ENCODE measurements at places on chromosomes 1 and 21. TPM values are rescaled to one million over a fixed set of nuclear protein-coding genes. Genes with fewer than 3 reads are reported as not detected.
A peak's percentile ranks its signal among the peaks of the same experiment; 100 is the strongest.

IFNGR2 gene
- 36.8 TPM for total RNA-seq

SLC25A34 gene
- total RNA-seq, result 0.07 TPM

CLIC6 gene
- total RNA-seq, result not detected

FMO4 gene
- 0.32 TPM for total RNA-seq

NBPF4 gene
- not detected for total RNA-seq

DNA sequence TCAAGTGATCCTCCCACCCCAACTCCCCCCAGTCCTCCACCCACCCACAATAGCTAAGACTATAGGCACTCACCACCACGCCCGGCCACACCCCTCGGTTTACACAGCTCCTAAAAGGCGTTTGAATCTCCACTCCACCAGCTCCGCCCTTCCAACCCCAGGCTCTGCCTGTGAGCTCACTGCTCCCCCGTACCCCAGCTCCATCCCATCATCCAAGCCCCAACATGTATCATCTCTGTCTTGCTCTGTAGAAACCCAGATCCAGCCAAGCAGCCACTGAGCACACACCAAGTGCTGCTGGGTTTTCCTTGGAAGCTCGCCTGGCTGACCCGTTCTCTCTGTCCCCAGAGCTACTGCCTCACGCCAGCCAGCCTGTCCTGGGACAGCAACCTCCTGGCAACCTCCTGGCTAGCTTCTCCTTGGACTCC is 12.0 kb upstream of the S100A2 start:
- DNase-seq, result no peak

DNA sequence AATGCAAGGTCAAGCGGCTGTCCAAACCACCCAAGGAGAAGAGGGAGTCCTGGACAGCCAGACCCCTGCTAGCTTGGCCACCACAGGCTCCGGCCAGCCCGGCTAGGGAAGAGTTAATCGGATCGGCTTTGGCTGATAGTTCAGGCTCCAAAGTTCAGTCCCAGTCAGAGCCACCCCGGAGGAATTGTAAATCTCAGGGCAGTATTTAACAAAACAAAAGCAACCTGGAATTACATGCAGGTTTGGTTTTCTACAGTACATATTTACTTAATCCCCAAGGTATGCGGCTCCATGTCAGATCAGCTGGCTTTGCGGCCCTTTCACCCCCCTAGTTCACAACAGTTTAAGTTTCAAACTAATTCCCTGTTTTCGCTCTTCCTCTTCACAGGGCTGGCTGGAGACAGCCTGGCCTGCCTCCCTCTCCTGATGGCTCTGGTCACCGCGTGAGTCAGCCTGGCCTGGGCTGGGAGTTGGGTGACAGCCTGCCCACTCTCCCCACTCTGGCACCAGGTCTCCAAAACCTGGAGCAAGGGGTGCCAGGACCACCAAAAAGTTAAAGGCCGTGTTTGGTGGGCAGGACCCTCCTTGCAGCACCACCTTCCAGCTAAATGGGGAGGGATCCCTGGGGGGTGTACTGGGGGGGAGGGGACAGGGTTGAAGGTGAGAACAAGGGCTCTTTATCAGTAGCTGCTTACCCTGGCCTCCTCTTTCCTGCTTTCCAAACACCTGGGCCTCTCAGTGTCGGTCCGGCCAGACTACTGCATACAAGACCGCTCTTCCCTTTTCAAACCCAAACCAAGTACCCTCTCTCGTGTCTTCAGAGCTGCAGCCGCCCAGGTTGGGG is 1.9 kb downstream of the DHRS3 start:
- DNase-seq, result peak; percentile 27

GRCh38 chr1:166167572-166167925 is 748 bp upstream of the FAM78B start:
- peak; percentile 39 for DNase-seq

DNA sequence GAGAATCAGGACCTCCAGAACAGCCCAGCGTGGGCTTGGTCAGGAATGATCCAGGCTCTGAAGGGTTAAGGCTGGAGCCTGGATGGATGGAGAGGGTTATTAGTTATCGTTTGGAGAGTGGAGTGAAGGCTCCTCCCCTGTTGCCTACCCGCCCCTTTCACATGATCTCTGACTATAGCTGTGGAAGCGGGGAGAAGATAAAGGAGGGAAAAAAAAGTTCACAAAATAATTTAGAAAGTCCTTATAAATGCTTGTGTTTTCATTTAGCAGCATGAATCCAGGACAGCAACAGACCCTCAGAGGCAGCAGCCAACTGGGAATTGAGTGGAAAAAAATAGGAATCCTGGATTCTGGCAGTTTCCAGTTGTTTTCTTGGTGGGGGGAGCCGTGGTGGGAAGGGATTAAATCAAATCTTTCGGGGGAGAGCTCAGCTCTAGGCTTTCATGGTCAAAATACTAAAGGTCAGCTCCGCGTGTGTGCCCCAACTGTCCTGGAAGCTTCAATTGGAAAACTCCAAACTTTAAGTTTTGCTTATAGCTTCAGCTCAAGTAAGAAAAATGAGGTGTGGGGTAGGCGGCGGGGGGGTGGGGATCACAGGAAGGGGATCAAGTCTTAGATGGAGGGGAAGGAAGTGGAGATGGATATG is 595 bp upstream of the DDR2 start:
- DNase-seq, result peak; percentile 80

- DNase-seq, result no peak
Measured at GRCh38 chr21:25097648-25098047, 509.6 kb downstream of the MRPL39 start.

DNA sequence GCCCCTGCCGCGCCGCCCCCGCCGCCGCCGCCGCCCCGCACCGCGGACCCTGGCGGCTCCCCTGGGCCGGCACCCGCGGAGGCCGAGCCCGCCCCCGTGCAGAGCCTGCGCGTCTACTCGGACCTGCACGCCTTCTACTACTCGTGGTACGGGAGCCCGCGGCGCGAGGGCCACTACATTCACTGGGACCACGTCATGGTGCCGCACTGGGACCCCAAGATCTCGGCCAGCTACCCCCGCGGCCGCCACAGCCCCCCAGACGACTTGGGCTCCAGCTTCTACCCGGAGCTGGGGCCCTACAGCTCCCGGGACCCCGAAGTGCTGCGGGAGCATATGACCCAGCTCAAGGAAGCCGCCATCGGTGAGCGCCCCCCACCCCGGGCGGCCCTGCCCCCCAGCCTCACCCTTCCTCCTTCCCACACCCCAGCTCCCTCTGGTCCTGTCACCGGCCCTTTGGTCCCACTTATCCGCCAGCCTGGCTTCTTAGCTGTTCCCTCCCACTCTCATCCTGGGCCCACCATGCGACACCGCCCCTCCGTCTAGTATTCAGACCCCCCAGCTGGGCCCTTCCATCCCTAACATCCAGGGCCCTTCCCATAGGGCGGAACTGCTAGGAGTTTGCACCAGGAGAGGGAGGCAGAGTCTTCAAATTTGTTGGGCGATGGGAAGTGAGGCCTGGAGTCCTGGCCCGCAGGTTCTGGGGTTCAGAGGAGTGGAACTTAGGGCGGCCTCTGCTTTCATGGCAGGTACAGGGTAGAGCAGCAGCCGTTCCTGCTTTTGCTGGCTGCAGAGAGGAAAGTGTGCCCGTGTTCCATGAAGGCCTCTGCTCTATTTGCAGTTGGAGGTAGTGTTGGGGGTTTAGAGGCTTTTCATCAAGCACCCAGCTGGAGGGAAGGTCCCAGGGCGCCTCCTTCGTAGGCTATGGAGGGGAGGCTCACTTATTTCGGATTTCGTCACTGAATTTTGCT is 1.0 kb downstream of the MANEAL start:
- no peak for DNase-seq

GRCh38 chr1:153343811-153344717 is 4.6 kb downstream of the PGLYRP4 start:
- no peak for DNase-seq

- DNase-seq, result no peak
Measured at GRCh38 chr1:200355801-200356200, 54.0 kb downstream of the ZNF281 start.

- DNase-seq, result no peak
Measured at GRCh38 chr1:28308750-28309149, 20.1 kb upstream of the MED18 start.

DNA sequence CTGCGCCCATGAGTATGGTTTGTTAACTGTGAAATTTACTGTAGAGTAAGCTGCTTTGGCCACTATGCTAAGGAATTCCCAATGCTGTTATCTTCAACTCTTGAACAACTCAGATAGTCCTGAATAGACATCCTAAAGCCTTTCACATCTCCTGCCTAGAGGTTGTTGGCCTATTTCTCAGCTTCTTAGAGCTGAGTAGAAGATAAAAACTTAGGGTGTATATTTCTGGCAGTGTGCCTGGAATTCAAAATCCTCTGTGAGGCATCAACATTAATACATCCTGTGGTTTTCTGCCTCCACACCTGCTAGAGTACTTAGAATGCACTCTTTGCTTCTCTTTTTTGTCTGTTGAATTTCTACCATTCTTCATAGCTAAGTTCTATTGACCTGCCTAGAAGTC is 45.8 kb upstream of the RC3H1 start:
- peak; percentile 77 for DNase-seq

DNA sequence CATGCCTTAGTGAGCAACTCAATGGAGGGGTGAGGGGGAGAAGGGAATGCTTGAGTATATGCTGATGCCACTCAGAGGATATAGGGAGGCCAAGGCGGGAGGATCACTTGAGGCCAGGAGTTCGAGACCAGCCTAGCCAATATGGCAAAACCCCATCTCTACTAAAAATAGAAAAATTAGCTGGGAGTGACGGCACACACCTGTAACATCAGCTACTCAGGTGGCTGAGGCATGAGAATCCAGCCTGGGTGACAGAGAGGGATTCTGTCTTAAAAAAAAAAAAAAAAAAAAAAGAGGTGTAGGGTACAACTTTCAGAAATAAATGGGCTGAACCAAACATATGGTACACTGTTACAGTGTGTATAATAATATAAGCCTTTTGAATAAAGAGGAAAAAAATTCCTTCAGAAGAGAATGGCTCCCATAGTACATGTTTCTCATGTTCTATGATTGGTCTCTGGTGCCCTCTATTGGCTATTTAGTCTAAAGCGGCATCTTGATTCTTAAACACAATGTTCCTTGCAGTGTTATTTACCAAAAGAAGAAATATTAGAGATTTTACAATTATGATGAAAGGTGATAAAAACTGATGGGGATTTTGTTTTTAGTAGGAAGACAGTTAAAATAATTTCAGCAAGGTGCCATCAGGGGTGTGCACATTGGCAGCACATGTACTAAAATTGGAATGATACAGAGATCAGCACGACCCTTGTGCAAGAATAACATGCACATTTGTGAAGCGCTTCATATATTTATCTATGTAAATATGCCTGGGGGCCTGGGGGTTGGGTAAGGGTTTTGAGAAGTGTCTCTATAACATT is 109.8 kb downstream of the PATJ start:
- DNase-seq, result peak; percentile 19

DNA sequence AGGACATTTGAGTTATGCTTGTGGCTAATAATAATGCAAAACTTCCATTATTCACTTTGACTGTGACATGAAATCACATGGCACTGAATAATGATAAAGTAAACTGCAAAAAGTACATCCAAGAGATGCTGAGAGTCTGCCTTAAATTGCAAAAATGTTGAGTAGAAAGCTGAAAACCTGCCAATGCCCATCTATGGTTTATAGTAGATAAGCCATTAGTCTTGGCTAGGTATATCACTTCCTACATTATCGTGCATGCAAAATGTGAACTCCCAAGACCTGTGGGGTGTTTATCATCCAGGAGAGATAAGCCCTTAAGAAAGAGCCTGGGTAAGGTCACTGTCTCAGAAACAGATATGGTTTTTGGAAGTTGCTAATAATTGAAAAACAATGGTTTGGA is 208.7 kb upstream of the DPYD start:
- DNase-seq, result no peak

DNA sequence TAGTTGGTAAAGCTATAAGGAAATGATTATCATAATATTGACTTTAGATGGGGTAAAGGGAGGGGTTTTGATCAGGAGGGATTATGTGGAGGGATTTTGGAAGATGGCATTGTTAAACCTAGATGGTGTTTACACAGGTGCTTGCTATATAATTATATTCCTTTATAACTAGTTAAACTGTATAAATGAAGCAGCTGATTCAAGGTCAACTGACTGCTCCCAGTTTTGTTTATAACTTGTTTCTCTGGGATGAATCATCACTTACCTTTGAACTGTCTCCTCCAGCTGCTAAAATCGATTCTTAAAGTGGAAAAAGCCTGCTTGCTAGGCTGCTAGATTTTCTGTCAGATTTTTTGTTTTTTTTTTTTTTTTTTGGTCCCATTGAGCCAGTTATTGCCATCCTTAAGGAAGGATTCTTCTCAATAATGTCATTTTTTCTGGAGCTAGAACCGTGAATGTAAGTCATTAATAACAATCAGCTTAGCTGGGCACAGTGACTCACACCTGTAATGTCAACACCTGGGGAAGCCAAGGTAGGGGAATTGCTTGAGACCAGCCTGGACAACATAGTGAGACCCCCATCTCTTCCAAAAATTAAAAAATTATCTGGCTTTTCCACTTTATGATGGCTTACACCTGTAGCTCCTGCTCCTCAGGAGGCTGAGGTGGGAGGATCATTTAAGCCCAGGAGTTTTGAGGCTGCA is 153.2 kb downstream of the PIK3R3 start:
- DNase-seq, result no peak

- no peak for DNase-seq
Measured at GRCh38 chr1:88900883-88901282, 9.5 kb upstream of the GTF2B start.

DNA sequence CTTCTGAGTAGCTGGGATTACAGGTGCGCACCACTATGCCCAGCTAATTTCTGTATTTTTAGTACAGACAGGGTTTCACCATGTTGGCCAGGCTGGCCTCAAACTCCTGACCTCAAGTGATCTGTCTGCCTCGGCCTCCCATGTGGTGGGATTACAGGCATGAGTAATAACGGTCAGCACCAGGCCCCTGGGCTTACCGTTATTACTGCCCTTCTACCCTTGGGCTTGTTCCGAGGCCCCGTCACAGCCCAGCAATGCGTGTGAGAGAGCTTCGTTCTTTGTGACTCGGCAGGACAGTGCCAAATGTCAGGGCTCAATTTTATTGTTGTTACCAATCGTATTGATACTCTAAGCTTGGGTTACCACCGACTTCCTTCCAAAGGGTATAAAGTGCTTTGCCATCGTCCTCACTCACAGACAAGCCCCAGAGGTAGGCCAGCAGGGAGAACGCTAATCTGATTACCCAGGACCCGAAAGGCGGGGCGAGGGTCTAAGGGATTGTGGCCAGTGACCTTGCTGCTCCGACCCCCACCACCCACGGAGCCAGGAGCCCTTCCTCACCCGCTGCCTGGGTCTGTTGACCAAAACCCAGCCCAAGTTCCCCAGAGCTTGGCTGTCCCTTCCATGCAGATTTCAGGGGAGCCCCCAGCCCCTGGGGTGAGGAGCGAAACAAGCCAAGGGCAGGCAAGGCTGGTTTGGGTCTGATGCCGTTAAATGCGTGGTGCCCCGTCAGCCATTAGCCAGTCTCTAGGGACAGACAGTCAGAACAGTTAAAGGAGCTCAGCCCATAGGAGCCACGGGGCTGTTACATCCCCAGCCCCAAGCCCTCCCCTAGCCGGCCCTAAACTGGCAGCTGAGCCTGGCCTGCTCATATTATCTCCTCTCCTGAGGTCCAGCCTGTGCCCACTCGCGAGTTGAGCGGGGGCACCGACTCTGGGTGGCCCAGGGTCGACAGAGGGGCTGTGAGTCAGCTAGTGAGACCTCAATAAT is 54.9 kb upstream of the CASZ1 start:
- no peak for DNase-seq

GRCh38 chr1:103416681-103417286 is 108.7 kb upstream of the RNPC3 start:
- DNase-seq, result peak; percentile 9

Measured in HT1080 (cell line).